ENCODE measurements at places on chromosomes 12 and 14.

- no peak for DNase-seq
These were observed 20.4 kb upstream of the BEGAIN start for GRCh38 chr14:100607611-100607956.

DNA sequence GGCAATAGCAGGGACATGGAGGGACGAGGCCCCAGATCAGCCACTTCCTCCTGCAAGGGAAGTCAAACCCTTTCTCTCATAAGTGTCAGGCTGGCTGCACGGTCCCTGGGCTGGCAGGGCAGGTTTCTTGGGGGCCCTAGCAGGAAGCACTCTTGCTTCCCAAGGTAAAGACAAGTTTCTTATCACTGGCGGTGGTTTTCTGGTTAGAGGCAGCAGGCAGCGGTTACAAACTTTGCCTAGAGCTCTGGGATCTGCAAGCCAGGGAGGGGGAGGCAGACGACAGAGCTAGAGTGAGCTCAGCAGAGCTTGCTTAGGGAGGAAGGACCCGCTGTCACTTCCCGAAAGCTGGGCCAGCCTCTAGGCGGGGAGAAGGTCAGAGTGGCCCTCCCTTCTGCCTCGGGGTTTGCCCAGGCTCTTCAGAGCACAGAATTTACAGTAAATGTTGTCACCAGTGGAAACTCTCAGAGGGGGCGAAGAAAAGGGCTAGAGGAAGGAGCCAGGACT lies 20.4 kb downstream of the BATF start:
- DNase-seq: no peak

GRCh38 chr12:104835317-104835716 lies 122.8 kb downstream of the SLC41A2 start:
- DNase-seq: no peak

DNA sequence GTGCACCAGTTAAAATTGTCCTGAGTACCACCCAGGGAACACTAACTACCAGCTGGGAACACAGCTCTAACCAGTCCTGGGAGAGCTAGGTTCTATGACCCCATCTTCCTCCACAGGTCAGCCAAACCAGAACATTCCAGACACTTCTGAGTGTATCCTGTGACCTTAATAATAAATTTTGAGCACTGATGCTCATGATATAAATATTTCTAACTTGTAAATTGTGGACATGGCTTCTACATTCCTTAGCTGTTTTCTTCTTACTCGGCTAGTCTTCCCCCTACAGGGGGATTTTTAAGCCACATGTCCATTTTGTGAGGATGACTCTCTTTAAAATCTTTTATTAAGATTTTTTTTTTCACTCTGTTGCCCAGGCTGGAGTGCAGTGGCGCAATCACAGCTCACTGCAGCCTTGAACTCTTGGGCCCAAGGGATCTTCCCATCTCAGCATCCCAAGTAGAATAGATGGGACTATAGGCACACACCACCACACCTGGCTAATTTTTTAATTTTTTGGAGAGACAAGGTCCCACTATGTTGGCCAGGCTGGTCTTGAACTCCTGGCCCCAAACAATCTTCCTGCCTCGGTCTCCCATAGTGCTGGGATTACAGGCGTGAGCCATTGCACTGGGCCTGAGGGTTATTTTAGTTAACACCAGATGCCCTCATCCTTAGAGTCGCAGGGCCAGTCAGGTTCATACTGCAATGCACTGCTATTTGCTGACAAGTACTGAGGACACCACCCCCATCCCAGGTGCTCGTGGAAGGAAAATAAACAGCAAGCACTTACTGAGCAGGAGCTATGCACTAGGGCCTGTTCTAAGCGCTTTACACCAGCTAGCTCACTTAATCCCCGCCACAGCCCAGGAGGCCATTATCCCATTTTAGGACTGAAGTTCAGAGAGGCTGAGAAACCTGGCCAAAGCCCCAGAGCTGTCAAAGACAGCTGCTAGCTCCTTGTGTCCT lies 142.6 kb upstream of the NCOR2 start:
- no peak for DNase-seq

- DNase-seq: no peak
These were observed 129.9 kb downstream of the CRACR2A start for GRCh38 chr12:3622822-3623690.

DNA sequence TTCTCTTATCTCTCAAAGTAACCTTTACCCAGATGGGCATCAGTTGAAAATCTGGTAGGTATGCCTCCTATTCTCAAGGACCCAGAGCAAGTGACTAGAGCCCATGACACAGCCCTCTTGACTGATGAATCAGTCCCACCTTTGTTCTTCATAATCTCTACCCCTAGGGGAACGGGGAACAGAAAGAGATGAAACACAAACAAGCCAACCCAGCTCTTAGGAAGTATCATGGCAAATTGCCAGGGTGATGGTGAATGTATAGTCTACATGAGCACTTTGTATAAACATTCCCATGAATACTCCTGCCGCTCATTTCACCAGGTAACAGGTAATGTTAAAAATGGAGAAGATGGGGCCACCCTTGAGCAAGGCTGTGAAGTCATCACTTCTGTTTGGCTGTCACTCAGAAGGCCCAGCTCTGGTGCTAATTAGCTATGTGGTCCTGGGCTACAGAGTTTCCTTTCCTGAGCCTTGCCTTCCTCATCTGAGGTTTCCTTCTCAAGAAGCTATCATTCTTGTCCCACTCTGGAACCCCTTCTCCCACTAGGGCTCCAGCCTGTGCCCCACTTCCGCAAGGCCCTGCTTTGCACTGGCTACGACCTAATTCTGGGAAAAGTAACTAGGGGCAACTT lies 161.7 kb downstream of the ANO2 start:
- no peak for DNase-seq

DNA sequence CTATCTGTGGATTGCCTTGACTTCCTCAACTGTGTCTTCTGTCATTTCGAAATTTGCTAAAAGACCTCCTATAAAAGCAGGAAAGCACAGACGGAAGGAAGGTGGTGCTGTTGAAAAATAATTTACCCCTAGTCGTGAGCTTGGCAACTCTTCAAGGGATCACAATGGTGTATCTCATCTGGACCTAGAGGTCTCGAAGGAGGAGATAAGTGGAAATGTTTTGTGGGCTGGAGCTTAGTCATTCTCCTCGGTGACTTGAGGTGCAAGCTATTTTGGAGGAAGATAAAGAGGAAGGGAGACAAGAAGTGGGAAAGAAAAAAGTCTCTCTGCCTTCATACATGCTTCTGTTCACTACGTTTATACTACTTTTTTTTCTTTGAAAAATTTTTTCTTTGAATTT lies 89.9 kb downstream of the FLRT2 start:
- DNase-seq: no peak

GRCh38 chr12:104741497-104742367 lies 216.4 kb downstream of the SLC41A2 start:
- DNase-seq: no peak

DNA sequence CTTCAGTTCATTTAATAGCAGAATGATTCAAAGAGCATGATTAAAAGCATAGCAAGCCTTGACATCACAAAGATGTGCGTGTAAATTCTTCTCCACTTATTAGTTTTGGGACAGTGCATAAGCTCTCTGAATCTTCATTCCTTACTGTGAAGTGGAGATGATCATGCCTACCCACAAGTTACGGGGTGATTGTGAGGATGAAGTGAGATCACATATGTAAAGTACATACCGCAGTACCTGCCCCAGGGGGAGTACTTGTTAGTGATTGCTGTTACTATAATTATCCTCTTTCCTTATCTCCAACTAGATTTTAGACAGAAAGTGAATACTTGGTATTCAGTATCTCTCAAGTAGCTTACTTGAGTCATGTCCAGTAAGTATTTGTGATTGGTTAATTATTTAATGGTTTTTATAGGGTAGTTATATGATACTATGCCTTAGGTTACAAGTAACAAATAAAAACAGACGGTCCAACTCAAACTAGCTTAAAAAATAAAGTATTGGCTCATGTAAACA lies 6.0 kb downstream of the RAD9B start:
- DNase-seq: no peak

GRCh38 chr14:102200690-102201352 lies 61.1 kb downstream of the WDR20 start:
- no peak for DNase-seq

- DNase-seq: no peak
These were observed 88.5 kb downstream of the TSPAN8 start for GRCh38 chr12:71069311-71069710.

- no peak for DNase-seq
These were observed 97.8 kb downstream of the SLC6A15 start for GRCh38 chr12:84814664-84815245.

GRCh38 chr12:34126805-34127204 lies 104.5 kb downstream of the ALG10 start:
- no peak for DNase-seq

DNA sequence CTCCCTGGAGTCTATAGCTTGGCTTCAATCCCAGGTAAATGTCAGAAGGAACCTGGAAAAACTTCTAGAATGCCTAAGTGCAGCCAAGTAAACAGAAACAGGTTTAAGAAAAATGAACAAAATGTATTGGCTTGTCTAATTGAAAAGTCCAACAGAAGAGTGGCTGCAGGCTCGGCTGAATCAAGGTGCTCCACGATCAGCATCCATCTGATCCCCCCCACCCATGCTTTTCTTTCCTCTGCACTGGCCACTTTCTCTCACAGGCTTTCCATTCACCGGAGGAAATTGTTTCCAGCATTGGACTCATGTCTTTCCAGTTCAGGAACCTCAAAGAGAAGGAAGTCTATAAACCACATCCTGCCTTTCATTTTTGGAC lies 42.0 kb upstream of the C14orf180 start:
- DNase-seq: no peak

- no peak for DNase-seq
These were observed 72.7 kb downstream of the MNAT1 start for GRCh38 chr14:60807247-60807646.

DNA sequence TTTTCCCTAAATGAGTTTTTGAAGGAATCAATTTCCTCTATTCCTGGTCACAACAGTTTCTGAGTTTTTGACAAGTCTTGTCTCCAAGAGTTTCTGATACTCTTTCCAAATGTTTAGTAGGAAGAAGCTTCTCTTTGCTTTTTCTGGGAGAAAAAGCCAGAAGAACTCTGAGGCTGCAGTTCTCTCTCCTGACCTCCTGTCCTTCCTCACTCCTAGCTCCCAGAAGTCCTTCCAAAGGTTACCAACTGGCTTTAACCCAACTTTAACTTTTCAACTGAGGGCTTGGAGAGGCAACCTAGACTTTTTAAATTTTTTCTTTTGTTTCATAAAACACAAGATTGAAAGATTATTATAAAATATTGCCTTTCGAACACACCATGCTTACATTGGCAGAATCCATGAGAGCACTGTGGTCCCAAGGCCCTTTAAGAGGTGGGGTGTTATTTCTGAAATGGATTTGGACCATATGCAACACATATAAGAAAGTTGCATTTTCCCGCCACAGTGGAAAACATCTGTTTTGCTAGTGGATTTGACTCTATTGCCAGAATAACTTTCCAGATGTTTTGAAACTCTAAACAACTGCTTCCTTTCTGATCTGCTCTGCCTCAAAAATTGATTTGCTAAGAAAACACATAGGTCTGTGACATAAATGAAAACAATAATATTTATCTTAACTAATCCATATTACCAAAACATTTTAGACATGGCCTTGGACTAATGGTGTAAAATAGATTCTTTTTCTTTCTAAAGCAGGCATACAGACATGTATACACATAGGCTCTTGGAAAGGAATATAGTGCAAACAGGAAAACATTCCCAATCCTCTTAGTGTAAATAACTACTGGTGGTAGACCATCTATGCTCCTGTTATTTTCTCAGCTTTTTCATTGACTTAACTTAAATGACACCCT lies 22.3 kb upstream of the EPS8 start:
- no peak for DNase-seq

GRCh38 chr12:132638541-132639408 lies 20.2 kb downstream of the P2RX2 start:
- DNase-seq: no peak

DNA sequence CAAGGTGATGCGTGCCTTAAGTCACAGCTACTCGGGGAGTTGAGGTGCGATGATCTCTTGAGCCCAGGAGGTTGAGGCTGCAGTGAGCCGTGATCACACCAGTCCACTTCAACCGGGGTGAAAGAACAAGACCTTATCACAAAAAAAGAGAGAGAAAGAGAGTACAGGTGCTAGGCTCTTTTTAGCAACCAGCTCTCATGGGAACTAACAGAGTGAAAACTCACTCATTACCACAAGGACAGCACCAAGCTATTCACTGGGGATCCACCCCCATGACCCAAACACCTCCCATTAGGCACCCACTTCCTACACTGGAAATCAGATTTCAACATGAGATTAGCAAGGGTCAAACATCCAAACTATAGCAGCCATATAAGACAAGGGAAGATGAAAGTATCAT lies 164.2 kb downstream of the NDUFA12 start:
- DNase-seq: no peak

- no peak for DNase-seq
These were observed 182.5 kb upstream of the RGS6 start for GRCh38 chr14:71749613-71750238.

- peak; percentile 15 for DNase-seq
These were observed 177.2 kb downstream of the KCNA5 start for GRCh38 chr12:5220835-5221234.

- no peak for DNase-seq
These were observed 58.9 kb downstream of the CCDC88C start for GRCh38 chr14:91358654-91359220.

- no peak for DNase-seq
These were observed 426.0 kb downstream of the FUT8 start for GRCh38 chr14:65838565-65838964.

GRCh38 chr12:130813949-130814348 lies 25.1 kb downstream of the STX2 start:
- DNase-seq: no peak

- no peak for DNase-seq
These were observed 780 bp downstream of the TBC1D15 start for GRCh38 chr12:71840231-71840847.

DNA sequence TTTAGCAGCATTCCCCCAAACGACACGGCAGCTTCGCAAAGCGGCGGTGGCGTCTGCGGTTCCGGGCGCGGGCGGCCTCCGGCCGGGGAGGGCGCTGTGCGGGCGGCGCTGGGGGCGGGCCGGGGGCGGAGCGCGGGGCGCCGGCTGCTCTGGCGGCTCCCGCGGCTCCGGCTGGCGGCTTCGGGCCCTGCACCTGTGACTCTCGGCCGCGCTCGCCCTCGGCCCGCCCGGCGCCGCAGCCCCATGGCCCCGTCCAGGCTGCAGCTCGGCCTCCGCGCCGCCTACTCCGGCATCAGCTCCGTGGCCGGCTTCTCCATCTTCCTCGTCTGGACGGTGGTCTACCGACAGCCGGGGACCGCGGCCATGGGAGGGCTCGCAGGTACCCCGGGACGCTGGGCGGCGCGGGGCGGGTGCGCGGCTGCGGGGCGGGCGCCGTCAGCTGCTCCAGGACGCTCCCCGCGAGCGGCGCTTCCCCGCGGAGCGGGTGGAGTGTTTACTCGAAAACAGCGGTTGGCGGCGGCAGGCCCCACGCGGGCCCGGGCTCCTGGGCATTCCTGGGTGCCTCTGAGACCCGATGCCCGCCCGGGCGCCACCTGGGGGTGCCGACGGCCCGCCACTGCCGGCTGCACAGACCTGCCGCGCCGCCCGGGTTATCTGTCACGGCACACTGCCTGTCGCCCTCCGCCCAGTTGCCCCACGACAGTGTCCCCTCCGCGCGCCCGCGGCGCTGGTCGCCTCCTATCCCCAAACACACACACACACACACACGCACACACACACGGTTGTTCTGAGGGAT lies at the start of gene SLC48A1:
TSS of gene SLC48A1 (plus strand) at position 177 of the 796 bp plus-strand sequence. CDS start at position 244, 67 bp downstream.
- peak; percentile 84 for DNase-seq

- DNase-seq: no peak
These were observed 31.4 kb downstream of the PSMC1 start for GRCh38 chr14:90287791-90288190.

Data from H54 (cell line).